ENCODE measurements at places on chromosomes 7 and 10. TPM values are rescaled to one million over a fixed set of nuclear protein-coding genes. Genes with fewer than 3 reads are reported as not detected.

- no peak for DNase-seq
These were observed 43.0 kb upstream of the LEP start for GRCh38 chr7:128197989-128198580.

DNA sequence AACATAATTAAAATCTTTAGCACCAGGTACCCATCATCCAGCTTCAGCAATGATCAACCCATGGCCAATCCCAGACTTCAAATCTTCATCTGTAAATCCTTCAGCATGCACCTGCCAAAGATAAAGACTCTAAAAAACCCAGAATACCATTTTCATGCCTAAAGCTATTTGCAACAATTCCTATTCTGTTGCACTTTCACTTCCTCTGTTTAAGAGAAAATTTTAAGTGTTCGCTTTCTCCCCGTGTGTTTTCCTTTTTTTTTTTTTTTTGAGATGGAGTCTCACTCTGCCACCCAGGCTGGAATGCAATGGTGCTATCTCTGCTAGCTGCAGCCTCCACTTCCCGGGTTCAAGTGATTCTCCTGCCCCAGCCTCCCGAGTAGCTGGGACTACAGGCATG is 31.8 kb upstream of the HTR5A start:
- DNase-seq, result no peak

DNA sequence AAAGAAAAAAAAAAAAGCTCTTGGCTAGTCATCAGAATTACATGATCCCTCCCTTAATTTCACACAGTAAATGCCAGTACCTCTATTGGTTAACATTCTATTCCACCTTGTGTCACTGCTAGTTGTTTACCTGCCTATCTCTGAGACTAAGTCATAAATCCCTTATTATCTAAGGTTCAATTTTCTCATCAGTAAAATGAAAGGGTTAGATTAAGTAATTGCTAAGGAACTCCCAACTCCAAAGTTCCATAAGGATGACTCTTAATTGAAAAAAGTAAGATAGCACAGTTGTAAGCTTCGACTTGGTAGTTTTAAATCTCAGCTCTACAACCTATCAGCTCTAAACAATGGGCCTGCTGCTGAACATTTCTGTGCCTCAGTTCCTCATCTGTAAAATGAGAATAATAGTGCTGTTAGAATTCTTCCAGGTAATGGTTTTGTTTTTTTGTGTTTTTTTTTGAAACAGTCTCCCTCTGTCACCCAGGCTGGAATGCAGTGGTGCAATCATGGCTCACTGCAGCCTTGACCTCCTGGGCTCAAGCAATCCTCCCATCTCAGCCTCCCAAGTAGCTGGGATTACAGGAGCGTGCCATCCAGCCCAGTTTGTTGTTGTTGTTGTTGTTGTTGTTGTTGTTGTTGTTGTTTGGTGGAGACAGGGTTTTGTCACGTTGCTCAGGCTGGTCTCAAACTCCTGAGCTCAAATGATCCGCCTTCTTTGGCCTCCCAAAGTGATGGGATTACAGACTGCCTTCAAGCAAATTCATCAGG is 35.6 kb downstream of the SRPK2 start:
- no peak for DNase-seq

- DNase-seq, result peak; percentile 34
These were observed 224.4 kb downstream of the ARHGAP12 start for GRCh38 chr10:31704195-31704594.

DNA sequence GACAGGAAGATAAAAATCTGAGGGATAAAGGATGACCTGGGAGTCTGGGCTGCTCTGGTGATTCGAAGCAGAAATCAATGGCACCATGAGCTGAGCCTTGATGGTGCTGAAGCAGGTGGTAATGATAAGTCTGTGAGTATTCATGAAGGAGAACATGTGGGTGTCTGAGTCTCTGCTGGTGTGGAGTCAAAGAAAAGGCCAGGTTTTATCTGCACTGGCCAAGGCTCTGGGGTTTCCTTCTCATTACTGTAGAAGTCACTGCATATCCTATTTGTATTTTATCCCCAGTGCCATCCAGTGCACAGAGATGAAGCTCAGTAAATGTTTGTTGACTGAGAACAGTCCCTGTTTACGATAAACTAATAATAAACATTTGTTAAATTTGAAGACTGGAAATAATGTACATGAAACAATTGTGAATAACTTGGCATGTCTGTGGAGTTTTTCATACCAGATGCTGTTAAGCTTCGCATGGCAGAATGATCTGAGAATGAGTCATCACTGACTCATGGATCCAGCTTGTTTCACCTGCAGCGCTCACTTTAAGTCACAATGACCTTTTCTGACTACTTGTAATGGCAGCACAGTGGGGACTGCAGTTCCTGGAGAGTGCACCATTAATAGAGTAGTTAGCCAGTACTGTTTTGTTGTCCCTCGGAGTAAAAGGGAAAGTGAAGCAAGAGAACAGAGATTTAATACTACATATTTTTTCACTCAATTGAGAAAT is 538.5 kb downstream of the HTR7 start:
- DNase-seq, result no peak

GRCh38 chr7:5463031-5463430 is 39.4 kb upstream of the TNRC18 start:
- DNase-seq, result no peak

DNA sequence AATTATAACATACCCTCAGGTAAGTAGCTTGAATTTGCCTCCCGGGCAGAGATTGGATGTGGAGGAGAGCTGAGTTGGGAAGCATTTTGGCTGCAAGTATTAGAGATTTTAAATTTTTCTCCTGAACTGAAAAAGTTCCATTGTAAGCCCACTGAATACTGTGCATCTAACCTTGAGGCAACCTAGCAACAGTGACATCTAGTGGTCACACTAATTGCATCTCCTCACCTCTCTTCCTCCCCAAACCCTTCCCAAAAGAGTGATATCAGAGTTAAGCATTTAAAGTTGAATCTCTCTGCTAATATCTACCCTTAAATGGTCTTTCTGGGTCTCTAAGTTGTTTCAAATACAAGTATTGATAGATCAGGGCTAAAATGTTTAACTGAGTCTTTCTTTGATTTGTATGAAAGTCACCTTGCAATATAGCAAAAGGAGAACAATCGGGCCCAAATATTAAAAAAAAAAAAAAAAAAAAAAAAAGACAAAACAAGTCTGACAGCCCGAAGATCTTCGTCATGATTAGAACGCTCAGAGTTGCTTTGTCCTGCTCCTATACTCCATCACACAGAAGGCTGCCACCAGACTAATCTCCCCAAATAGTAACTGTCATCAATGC is 40.4 kb upstream of the DLX5 start:
- no peak for DNase-seq

DNA sequence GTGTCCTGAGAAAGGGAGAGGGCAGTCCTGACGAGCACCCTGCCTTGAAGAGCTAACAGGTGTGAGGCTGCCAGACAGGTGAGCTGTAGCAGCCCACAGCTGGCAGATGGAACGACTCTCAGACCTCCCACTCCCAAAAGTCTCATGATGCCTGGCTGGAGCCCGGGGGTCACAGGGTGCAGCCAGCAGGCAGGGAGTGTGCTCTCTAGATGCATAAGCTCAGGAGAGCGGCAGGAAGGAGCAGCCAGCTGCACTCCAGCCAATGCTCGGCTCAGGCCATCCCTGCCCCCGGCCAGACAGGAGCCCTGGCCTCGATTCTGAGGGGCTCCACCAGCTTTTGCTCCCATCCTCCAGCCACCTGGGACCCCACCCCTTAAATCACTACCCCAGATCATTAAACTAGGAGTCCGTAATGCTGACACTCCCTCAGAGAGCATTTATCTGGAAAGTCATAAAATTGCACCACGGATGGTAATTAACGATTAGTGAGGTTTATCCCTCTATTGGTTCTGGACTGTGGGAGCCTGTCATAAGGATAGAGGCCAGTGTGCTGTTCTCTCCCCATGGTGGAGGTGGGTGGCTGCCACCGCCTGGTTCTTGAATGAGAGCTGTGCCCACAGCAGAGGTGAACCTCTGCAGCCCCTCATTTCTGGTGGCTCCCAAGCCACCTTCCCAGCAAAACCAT is 63.5 kb upstream of the ZMIZ1 start:
- DNase-seq, result no peak

The ASB4 gene
- total RNA-seq, result not detected

GRCh38 chr7:26439521-26440232 is 148.0 kb downstream of the SNX10 start:
- DNase-seq, result no peak

- DNase-seq, result no peak
These were observed 1.2 kb upstream of the PFKFB3 start for GRCh38 chr10:6201516-6201975.

The SLC39A12 gene
- not detected for total RNA-seq

DNA sequence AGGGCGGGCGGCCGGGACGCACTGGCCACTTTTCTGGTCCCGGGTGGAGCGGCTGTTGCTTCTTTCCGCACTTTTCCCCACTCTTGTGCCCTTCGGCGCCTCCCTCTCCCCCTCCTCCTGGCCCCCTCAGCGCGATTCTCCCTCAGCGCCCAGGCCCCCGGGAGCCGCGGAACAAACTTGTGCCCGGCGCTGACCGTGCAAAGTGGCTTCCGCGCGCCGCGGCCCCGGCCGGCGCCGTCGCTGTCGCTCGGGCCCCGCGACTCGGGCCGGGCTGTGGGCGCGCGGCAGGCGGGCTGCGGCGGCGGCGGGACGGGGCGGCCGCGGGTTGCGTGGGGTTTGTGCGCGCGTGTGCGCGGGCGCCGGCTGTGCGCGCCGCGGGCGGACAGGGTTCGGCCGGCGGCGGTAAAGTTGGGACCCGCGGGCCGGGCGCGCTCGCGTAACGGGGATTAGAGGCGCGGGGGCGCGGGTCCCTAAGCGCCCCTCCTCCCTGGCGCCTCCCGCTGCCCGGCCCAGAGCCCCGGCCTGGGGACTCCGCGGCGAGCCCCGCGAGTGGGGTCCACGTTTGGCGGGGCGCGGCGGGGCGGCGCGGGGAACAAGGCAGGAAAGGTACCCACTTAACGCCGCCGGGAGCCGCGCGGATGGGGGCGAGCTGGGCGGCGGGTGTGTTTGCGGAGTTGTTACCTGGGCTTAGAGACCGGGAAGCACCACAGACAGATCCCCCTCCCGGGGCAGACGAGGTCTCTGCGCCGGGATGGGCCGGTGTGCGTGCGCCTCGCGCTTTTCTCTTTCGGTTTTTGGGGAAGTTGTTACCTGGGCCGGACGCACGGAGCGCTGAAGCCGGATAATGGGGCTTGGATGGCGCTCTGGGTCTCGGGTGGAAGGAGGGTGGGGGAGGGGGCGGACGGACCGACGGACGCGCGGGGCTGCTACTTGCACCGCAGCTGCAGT is 860 bp downstream of the ZEB1 start:
- peak; percentile 84 for DNase-seq

The PLXDC2 gene
- 33.2 TPM for total RNA-seq

GRCh38 chr10:79166312-79166721 is 97.6 kb downstream of the ZMIZ1 start:
- DNase-seq, result no peak

- DNase-seq, result no peak
These were observed 84.4 kb upstream of the SEM1 start for GRCh38 chr7:96794063-96794462.

DNA sequence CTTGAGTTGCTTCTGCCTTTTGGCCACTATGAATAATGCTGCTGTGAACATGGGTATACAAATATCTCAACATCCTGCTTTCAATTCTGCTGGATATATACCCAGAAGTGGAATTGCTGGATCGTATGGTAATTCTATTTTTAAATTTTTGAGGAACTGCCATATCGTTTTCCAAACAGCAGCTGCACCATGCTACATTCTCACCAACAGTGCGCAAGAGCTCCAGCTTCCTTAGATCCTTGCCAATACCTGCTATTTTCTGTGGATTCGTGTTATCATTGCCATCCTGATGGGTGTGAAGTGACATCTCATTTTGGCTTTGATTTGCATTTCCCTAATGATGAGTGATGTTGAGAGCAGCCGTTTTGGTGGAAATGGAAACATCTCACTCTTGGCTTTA is 26.7 kb downstream of the FRMD4A start:
- DNase-seq, result no peak

DNA sequence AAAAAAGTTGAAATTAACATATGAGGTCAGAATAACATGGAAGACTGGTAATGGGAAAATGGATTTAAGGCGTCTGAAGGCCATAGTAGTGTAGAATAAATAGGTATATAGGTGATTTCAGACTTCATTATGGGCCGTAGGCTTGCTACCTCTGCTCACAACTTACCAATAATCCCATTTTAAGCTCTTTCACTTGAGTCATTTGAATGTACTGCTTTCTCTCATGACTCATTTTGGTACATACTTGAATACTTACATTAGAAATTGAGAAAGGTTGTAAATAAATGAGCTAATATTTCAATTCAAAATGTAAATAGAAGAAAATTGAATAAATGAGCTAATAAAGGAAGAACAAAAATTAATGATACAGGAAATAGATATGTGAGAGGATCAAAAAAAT is 42.2 kb upstream of the NEUROD6 start:
- DNase-seq, result no peak

DNA sequence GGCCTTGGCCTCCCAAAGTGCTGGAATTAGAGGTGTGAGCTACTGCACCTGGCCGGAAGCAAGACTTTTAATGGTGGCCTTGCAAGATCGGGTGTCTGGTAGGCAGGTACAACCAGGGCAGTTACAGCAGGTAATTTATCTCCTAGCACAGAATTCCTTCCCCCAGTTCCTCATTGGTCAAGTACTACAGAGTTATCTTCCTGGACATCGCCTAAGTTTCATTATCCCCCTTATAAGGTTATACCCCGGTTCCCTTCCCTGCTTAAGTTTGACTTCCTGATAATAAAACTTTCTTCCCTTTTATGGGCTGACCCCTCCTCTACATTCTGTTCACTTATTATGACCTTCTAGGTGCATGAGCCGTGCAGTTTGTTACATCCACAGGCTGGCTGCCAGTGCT is 19.0 kb upstream of the CYP3A43 start:
- DNase-seq, result no peak

GRCh38 chr7:84506151-84506550 is 311.6 kb upstream of the SEMA3A start:
- no peak for DNase-seq

The GPAM gene
- total RNA-seq, result 10.0 TPM

DNA sequence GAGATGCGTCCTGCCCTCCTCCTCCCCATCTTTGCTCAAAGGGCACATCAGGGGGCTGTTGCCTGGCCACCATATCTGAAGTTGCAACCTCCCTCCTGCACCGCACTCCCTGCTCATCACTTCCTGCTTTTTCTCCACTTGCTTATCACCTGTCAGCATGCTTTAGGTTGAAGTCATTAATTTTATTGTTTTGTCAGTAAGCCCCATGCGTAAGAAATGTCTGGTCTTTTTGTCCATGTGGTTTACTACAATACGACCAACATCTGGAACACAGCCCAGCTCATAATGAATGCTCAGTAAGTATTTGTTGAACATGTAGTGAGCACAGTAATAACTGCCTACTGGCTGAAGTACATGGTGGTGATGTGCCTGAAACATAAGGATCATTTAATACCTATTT is 71.6 kb upstream of the GJD4 start:
- no peak for DNase-seq

The CRTAC1 gene
- total RNA-seq, result 0.16 TPM
